ENCODE measurements at places on chromosomes 4 and X.

GRCh38 chr4:56790691-56791091 is 30.8 kb downstream of the SPINK2 start:
- no peak for DNase-seq

DNA sequence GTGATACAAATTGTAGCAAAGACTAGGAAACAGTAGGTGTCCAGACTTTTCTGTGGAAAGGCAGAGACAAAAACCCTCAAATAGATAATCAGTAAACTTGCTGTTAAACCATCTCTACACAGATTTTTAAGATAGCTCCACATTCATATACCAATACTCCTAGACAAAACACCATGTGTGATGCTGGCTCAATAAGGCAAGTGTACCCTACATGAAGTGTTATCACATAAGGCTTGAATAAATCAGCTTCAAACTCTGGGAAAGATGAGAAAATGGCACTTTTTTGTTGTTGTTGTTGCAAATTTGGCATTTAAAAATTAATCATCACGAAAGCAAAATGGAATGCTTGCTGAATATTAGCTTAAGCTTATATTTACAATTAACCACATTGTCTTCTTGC is 45.1 kb downstream of the DRD5 start:
- DNase-seq = no peak

GRCh38 chr4:108492816-108493595 is 127.4 kb upstream of the RPL34 start:
- DNase-seq = no peak

DNA sequence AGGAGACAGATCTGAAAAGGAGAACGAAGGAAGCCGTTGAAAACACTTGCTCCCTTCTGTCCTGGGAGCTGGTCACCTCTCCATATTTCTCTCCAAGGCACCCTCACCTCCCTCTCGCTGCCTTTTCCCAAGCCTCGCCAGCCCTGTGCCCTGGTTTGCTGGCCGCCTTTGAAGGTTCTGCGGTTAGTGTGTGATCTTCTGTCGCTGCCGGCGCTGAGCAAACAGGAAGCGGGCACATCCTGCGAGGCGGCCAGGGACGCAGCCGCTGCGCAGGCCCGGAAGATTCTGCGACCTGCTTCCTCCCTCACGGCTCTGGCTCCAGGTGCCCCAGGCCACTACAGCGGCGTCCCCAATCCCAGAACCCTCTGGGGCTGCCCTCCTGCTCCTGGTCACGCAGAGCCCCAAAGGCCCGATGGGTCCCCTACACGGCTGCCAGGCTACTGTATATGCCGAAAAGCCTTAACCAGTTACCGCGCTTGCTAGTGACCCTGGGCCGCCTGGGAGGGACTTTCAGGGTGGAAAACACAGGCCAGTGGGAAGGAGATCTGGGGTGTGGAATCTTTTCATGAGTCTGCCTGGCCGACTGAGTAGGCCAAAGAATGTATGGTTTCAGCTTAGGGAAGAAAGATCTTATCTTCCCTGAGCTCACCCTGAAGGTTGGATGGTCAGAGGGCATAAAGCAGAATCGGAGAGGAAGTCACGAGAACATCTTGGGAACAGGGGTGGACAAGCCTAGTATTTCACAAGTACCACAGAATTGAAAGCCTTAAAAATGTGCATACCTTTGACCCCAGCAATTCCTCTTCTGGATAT is 2.3 kb upstream of the SASH3 start:
- DNase-seq = peak; percentile 72

GRCh38 chr4:1870328-1870577 is 940 bp upstream of the NSD2 start:
- peak; percentile 51 for DNase-seq

- no peak for DNase-seq
Measured at GRCh38 chrX:147077472-147077871, 262.9 kb upstream of the CXorf51A start.

GRCh38 chrX:10922159-10922558 is 189.0 kb upstream of the HCCS start:
- no peak for DNase-seq

GRCh38 chr4:7649741-7650531 is 215.2 kb upstream of the PSAPL1 start:
- DNase-seq = no peak

DNA sequence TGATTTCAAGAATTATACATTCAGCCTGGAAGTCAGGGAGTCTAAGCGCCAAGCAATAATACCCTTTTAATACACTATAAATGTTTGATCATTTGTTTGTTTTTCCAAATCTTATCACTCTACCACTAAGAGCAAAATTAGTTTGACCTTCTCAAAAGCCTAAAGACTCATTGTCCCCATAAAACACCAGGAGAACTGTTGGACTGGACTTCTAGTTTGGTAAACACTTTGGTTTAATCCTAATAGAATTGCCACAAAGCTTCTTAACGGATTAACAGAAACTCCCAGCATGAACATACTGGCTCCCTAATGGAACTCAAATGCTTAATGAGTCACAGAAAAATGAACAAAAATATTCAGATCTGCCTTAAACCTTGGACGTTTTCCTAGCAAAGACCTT is 34.9 kb downstream of the SYTL5 start:
- DNase-seq = no peak

GRCh38 chr4:114874321-114874720 is 239.1 kb downstream of the NDST4 start:
- no peak for DNase-seq

DNA sequence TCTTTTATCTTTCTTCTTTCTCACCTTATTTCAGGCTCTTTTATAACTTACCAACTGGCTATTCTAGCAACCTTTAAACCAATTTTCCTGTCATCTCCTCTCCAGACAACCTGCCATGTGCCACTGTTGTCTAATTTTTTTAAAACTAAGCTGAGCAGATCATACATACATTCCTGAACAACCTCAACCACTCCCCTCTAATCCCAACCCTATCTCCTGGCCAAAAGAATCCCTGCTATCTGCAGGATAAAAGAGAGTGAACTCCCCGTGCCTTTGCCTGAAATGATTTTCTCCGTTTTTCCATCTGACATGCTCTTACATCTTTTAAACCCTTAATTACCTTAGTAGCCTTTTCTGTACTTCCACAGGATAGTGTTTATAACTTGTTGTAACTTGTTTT is 35.5 kb downstream of the DCUN1D4 start:
- no peak for DNase-seq

All from NCI-H2107 (cell line).